ENCODE measurements at places on chromosomes 2 and 18. TPM values are rescaled to one million over a fixed set of nuclear protein-coding genes. Genes with fewer than 3 reads are reported as not detected.

Gene CIAO1
- 45.0 TPM for total RNA-seq

GRCh38 chr18:10459587-10459986 lies 5.2 kb downstream of the APCDD1 start:
- no peak for DNase-seq

DNA sequence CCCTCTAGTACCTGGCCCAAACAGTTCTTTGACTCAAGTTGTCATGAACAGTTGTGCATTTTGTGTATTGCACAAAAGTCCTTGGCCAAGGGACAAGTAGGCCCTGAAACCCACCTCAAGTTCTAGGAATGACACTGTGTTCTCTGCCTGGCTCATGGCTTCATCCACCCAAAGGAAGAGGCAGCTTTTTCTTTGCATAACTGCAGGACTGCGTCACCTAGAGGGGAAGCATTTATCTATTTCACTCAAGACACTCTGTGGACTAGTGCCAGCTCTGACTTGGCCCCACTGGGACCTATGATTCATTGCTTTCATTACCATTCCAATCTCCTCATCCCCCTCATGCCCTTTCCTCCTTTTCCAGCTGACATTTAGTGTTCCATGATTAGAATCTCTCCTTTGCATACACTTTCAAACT lies 119.3 kb upstream of the SIX2 start:
- DNase-seq: no peak

GRCh38 chr18:75422341-75422910 lies 5.1 kb downstream of the SMIM21 start:
- no peak for DNase-seq

- no peak for DNase-seq
Measured at GRCh38 chr2:128750328-128751165, 431.9 kb upstream of the HS6ST1 start.

DNA sequence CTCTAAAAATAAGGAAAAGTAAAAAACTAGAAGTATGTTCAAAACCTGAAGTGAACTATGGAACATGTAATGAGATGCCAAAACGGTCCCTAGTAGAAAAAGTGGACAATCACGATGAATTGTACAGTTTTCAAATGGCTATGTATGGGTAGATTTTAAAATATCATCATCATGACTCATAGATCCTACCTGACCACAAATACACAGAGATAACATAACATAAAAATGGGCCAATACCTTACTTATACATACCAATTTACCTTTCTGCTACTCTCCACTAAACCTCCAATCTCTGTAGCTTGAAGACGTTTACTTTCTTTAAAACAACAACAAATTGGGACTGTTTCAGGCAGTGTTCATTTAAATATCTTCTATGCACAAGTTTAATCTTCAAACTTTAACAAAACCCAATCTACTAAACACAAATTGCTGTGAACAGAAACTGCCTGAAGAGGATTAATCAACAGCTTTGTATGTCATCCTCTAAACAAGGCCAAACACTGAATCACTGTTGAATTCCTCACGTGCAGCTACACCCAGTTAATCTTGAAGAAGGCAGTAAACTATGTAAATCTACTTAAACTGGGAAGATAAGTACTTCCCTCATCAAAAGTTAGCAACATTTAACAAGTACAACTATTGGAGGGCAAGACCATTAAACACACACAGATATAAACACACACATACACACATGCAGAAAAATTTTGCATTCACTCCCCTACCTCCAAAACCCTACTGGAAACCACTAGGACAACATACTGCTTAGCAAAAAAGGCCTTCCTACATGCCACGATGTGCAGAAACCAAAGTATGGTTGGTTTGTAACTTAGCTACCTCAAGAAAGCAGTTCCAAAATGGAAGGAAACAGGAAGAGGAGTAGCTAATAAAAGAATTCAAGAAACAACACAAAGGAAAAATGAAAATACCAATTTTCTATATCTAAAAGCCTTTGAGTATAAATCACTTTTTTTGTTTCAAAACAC lies 90.3 kb downstream of the RBMS1 start:
- no peak for DNase-seq

DNA sequence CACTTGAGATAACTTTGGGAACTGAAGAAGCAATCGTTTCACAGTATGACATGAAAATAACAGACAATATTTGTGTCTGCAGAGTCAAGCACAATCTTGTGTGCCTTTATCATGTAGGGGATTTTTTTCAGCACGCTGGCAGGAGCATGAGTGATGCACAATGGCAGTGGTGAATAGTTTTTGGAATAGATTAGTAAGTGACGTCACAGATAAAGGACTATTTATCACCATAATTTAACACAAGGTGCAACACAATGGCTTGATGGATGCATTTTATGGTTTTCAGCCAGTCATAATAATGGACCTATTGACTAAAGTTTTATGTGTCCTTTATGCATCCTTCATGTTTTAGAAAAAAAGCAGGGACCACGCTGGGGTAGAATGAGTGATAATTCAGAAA lies 559.8 kb upstream of the FANCL start:
- no peak for DNase-seq
